ENCODE measurements at places on chromosomes 11 and 22.

DNA sequence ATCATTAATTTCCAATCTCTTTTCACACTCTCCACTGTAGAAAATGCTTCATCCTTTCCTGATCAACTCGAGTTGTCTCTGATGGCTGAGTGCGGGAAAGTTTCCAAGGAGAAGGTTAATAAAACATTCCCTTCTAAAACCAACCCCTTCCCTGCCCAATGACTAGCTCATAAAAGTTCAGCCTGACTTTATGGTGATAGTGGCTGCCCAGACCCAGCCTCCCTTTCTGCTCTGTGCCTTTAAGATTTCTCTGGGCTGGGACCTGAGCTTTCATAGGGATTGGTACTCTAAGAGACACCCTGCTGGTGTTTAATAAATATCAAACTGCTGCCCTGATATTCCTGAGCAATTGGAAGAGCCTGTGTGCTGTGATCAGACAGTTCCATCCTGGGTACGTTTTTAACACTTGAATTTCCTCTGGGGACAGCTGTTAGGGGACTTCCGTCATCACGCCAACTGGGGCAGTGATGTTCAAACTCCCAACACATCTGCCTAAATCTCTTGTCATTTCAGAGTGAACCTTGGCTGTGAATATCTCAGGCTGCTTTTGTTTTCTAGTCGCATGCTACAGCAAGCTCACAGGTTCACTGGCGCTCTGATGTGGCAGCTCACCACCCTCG, 195.0 kb upstream of the KIRREL3 start:
- DNase-seq, result no peak

DNA sequence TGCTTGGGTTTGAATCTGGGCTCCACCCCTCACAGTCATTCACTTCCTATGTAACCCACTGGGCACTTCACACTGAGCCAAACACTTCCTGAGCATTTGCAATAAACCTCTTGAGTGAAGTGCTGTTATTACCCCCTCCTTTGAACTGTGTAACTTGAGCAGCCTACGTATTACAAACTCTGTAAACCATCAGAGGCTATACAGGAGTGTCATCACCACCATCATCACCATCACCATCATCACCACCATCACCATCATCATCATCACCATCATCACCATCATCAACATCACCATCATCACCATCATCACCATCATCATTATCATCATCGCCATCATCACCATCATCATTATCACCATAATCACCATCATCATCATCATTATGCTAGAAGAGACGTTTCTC, 18.4 kb downstream of the RTL6 start:
- DNase-seq, result no peak

GRCh38 chr11:72676861-72677341, 2.7 kb upstream of the PDE2A start:
- no peak for DNase-seq

GRCh38 chr11:45182902-45183301, 36.5 kb downstream of the PRDM11 start:
- no peak for DNase-seq

GRCh38 chr22:39332441-39333064, 13.1 kb upstream of the RPL3 start:
- DNase-seq, result no peak

GRCh38 chr11:12838463-12839123, 164.4 kb downstream of the TEAD1 start:
- peak; percentile 69 for DNase-seq

- DNase-seq, result no peak
These were observed 904 bp downstream of the SLC35F2 start for GRCh38 chr11:107857550-107858216.

DNA sequence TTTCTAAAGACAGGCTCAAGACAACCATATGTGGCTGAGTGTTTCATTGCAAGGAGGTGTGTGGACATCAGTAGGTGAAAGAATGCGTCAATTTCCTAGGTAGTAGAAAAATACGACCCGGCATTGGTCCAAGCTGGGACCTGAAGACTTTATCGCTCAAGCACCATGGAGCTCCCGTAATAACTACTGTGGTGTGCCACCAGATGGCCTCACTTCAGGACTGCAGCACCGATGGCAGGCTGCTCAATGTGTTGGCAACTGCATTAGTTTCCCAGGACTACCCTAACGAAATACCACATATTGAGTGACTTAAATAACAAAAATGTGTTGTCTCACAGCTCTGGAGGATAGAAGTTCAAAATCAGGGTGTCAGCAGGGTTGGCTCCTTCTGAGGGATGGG, 72.4 kb upstream of the FAT3 start:
- no peak for DNase-seq

DNA sequence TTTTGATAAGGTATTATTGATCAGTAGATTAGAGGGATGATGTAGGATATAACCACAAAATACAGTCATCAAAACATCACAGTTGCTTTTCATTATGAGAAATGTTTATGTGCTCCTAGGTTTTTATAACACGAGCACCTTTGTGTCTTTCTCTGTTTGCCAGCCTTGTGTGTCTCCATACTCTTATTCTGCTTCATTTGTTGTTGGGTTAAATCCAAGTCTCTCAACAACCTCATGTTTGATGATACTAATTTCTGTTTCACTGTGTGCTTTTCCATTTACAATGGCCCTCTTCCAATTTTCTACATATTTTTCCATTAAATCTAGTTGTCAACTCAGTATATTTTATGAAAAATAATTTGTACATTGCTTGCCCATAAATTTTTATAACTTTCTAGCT, 107.7 kb upstream of the POU2AF2 start:
- DNase-seq, result no peak

- no peak for DNase-seq
These were observed 92.9 kb upstream of the USP47 start for GRCh38 chr11:11748706-11749365.

GRCh38 chr11:124320097-124320496, at the start of gene OR8D2:
Gene OR8D2, minus strand, starts transcription at chr11:124320197. Its CDS starts 0 bp downstream, at chr11:124320197.
- no peak for DNase-seq

DNA sequence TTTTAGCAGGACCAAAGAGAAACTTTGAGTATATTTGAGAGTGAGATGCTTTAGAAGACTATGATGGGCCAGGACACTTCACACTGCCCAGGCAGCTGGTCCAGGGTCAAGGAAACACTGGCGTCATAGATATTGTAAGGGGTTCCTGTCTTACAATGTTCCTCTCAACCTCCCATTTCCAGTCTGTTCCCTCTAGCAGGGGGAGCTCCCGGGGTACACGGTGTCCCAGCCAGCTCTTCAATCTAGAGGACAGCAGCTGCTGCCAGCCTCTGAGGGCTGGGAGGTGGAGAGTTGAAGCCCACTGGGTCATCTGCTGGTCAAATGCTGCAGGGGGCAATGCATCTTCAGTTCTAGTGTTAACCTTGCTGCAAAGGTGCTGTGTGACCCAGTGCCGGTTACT, 40.7 kb upstream of the TIMP3 start:
- DNase-seq, result no peak

GRCh38 chr22:37244922-37245722, 1.1 kb upstream of the RAC2 start:
- DNase-seq, result no peak

DNA sequence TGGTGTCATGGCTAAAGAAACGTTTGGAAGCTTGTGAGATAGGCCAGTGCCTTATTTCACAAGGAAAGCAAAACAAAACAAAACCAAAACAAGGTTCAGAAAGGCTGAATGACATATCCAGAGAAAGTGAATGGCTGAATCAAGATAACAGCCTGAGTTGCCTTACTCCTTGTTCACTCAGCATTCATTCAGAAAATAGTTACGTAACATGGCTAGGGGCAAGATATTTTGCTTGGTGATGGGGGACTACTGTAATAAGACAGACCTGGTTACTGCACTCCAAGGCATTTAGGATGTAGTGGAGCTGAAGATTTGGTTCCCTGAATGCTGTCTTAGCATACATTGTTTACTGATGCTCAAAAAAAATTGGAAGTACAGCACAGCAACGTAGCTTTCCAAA, 47.7 kb downstream of the C11orf91 start:
- DNase-seq, result no peak

DNA sequence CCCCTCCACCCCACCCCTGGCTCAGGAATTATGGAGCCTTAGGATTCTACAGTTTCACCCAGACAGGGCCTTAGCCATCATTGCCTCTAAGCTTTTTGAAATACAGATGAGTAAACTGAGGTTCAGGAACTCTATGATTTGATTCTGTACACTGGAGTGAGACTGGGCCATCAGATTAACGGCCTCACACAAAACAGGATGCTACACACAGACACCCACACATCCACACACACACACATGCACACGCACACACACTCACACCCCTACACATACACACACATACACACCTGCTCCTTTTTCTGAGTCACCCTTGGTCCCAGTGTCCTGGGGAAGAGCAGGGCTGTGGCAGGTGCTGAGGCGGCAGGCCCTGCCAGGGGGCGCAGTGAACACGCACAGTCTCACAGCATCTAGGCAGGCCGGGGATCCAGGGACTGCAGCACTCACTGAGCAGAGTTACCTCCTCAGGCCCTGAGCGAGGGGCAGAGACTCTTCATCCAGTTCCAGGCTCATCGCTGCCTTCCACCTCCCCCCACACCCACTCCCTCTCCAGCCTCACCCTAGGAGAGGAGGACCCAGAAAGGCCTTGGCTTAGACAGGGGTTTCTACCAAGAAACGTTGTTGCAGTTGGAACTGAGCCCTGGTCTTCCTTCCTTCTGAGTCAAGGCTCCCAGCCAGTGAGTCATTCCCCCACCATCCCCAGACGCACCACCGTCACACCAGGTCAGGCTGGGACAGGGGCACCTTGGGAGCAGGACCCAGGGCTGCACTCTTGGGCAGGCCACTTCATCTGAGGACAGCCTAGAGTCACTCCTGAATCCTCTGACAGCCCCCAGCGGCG, 89.8 kb upstream of the PARVA start:
- peak; percentile 94 for DNase-seq

GRCh38 chr11:28659716-28660348, 551.6 kb downstream of the METTL15 start:
- no peak for DNase-seq

- no peak for DNase-seq
These were observed 5.9 kb upstream of the ARL14EP start for GRCh38 chr11:30317030-30317429.

- no peak for DNase-seq
These were observed 39.4 kb downstream of the CARD18 start for GRCh38 chr11:105100206-105100605.

GRCh38 chr11:63243533-63243932, at the start of gene SLC22A25:
Gene SLC22A25, minus strand, starts transcription at chr11:63243599. Its CDS starts 13,947 bp downstream, at chr11:63229652.
- DNase-seq, result no peak

DNA sequence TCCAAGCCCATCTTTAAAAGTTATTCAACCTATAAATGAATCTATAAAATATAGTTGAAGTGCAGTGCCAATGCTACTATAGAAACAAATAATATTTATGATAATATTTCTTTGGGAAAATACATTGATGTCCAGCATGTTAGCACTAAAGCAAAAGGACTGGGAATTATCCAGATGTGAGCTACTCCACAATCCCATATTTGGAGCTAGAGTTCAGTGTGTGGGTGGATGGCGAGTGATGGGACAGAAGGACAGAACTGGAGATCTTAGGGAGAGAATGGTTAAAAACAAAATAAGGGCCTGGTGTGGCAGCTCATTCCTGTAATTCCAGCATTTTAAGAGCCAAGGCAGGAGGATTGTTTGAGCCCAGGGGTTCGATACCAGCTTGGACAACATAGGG, 216.8 kb downstream of the TMEM135 start:
- no peak for DNase-seq

Measured in GM04504 (cell line).